Stimulated activated CD4-positive, alpha-beta T cell treated with anti-CD3 and anti-CD28 coated beads, Interleukin-15, amount 100 ng/mL, for 48 hours (primary cell): ENCODE measurements at places on chromosomes 16 and 17.

- peak; percentile 28 for DNase-seq
Measured at GRCh38 chr17:3647769-3648555, 11.4 kb downstream of the CTNS start.

DNA sequence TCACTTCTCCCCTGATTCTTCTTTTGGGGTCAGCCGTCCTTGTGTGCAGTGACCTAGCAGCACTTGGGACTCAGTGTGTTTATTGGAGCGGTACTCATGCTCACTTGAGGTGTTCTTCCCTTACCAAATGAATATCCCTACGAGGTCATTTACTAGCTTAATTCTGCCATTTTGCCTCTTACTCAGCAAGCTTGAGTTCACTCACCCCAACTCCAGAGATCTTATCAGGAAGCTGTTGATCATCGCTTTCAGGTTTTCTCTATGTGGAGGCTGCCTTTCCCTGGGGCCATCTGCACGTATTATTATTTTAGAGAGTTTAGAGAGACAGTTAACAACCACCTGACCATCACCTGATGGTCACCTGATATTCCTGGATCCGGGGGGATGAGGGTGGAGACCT is 1466.0 kb upstream of the GOT2 start:
- no peak for DNase-seq

GRCh38 chr17:59963738-59964481 is 630 bp downstream of the RNFT1 start:
- peak; percentile 38 for DNase-seq

- no peak for DNase-seq
Measured at GRCh38 chr16:56823081-56823733, 41.8 kb upstream of the SLC12A3 start.

DNA sequence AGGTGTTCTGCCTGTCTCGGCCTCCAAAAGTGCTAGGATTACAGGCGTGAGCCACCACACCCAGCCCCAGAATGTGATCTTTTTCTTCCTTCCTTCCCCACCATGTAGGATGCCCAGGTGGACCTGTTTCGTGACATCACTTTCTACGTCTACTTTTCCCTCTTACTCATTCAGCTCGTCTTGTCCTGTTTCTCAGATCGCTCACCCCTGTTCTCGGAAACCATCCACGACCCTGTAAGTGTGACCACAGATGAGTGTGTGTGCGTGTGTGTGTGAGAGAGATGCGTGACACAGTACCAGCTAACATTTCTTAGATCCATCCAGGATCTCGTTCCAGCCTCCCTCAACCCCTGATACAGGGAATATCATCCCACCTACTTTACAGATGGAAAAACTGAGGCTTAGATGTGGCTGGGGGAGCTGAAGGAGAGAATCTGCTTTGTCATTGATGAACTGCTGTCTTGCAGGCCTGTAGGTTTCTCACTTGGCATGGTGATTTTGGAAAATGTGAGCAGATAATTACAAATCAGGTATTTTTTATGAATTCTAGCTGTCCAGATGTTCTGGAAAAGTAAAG is 67.1 kb downstream of the ABCC1 start:
- no peak for DNase-seq

DNA sequence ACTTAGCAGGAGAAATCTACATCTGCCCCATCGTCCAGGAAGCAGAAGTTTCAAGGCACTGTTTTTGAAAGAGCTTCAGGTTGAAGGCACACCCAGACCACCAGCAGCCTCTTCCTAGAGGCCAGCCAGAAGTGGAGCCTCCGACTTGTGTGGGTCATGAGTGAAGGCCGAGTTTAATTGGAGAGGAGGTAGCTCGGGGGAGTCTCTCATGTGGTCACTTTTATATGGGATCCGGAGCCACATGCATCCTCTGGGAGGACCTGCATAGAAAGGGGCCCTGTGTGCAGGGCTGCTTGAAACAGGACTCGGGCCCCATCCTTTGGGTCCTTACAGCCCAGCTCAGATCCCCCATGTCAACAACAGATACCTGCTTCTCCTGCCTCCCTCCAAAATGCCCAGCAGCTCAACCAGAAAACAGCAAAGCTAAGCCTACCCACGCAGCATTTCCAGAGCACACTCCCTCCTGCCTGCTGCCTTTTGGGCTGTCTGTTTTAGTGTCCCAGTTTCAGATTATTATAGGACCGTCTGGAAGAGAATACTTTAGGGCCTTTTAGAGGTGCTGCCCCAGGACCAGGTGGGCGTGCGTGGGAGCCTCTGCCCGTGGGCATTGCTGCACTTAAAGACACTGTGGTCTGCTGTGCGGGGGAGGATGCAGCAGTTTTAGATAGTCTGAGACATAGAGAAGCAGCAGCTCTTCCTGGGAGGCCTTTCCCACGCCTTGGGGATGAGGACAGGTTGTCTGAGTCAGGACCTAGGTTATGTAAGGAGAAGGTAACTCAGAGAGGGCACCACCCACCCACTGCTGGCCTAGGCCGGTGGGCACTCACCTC is 29.5 kb downstream of the MPRIP start:
- DNase-seq, result no peak

DNA sequence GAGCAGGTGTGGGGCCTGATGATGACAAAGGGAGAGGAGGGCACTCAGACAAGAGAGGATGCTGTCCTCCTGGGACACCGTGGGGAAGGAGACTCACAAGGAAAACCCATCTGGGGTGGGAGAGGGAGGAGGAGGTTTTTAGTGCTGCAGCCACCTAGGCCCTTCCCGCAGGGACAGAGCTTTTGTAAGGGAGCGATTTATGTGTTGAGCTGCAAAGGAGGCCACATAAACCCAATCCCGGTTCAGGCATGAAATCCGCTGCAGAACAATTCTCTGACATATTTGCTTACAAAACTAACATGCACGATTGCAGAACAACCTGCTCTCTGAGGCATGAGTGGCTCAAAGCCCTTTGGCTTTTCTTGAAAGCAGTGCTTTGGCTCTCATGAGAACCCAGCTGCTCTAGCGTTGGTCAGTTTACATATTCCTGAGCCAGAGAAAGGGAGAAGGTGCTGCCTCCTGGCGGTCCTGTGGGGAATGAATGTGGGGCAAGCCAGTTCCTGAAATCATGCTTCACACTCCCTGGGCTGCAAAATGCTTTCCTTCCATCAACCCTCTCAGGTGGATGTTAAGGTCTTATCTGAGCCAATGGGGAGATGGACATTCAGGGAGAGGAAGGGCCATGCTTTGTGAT is 122.4 kb upstream of the NLRP1 start:
- peak; percentile 32 for DNase-seq

DNA sequence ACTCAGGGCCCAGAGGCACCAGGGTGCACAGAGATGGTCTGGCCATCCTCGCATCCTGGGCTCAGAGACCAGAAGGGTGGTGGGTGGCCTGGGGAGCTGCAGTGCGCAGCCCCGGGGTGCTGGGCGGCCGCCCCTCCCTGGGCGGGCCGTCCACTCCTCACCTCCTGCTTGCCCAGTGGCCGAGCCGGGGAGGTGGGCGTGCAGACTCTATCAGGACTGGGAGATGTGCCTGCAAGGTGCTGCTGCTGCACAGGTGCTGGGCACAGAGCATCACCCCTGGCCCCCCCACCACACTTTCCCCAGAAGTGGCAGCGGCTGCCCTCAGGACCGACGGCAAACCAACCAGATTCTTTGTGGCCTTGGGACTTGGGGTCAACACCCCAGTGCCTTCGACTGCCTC is at the start of gene SCN4A:
Gene SCN4A, minus strand, starts transcription at position 123 of the 400 bp plus-strand sequence. Its CDS starts 77 bp downstream, at position 46.
- no peak for DNase-seq

DNA sequence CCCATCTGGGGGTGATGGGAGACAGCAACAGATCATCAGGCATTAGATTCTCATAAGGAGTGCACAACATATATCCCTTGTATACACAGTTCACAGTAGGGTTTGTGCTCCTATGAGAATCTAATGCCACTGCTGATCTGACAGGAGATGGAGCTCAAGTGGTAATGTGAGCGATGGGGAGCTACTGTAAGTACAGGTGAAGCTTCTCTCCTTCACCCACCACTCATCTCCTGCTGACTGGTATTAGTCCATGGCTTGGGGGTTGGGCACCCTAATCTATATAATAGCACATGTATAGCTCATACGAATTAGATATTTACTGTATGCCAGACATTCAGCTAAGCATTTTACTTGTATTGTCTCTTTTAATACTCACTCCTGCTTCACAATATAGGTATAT is 101.7 kb downstream of the MAP2K6 start:
- no peak for DNase-seq

- no peak for DNase-seq
Measured at GRCh38 chr17:56982312-56982711, 4.4 kb downstream of the SCPEP1 start.

- no peak for DNase-seq
Measured at GRCh38 chr17:82463925-82464566, 5.5 kb downstream of the NARF start.

GRCh38 chr16:19809121-19809635 is 75.5 kb downstream of the GPRC5B start:
- no peak for DNase-seq

DNA sequence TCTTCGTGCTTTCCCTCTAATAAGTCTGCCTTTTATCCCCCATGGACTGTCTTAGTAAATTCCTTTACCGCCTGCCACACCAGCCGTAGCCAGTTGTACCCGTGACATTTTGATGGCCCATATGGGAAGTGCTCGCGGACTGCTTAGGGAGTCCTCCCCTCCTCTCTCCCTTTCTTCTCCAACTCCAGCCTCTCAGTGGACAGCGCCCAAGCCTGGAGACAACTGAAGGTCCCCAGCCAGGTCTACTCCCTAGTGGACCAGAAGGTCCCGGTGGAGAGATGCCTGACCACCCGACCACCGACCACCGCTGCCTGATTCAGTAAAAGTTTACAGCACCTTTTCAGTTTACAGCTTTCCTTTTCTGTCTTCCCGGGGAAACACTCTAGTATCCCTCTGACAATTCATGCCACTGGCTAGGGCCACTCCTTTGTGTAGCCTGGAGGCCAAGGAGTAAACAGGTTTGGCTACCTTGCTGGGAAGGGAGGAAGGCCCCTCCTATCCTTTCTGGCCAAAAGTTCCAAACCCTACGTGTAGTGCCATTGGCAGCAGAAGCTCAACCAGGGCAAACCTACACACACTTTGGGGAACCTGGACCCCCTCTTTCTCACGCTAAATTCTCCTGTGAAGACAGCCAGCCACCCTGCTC is 18.0 kb downstream of the CTRB2 start:
- DNase-seq, result no peak

DNA sequence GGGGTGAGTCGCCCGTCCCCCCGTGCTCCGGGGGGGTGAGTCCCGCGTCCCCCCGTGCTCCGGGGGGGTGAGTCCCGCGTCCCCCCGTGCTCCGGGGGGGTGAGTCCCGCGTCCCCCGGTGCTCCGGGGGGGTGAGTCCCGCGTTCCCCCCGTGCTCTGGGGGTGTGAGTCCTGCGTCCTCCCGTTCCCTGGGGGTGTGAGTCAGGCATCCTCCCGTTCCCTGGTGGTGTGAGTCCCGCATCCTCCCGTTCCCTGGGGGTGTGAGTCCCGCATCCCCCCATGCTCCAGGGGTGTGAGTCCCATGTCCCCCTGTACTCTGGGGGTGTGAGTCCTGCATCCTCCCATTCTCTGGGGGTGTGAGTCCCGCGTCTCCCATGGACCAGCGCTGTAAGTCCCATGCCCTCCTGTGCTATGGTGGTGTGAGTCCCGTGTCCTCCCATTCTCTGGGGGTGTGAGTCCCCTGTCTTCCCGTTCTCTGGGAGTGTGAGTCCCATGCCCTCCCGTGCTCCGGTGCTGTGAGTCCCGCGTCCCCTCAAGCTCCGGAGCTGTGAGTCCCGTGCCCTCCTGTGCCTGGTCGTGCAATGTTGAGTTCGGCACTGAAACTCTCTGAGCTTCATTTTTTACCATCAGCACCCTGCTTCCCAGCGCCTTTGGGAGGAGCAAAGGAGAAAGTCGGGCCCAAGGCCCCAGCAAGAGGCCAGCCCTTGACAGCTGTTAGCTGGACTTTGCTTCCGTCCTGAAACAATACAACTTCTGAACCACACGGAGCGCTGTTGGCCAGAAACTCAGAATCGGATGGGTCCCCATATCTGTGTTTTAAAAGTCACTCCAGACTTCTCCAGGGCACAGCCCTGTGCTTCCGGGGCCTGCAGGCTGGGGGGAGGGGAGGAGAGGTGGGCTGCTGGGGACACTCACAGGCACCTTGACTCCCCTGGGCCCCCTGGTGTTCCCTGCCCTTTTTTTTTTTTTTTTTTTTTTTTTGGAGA is 11.5 kb upstream of the ZC3H18 start:
- DNase-seq, result no peak

- DNase-seq, result no peak
Measured at GRCh38 chr17:61757168-61757567, 106.2 kb downstream of the BRIP1 start.

GRCh38 chr17:75267411-75268232 is 3.4 kb downstream of the MIF4GD start:
- DNase-seq, result no peak

DNA sequence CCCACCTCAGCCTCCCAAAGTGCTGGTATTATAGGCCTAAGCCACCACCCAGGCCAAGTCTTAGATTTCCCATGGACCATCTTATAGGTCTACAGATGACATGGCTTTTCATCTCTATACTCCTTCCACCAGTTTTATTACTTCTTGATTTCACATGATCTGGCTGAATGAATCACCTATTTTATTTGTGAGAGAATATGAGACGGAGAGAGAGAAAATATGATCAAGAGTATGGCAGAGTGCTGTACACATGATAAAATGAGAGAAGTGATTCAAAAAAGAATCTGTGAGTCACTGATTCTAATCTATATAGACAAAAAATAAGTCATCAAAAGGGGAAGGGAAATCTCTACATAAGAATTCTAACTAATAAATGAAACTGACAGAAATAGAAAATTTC is 13.7 kb downstream of the ACSM1 start:
- DNase-seq, result no peak

DNA sequence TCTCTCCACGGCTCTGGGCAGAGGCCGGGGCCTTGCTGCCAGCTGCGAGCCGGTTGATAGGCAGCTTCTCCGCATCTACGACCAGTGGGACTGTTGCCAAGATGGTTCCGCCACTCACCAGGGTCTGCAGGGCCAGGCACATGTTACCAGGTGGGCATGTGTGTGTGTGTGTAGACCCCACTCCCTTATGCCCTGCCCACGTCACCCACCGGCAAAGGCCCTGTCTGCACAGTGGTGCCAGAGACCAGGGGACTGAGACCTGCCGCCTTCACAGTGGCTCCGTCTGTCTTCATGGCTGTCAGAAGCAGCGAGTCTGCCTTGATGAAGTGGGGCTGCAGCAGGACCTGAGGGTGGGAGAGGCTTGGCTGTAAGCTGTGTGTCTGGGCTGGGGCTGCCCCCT is 17.7 kb downstream of the SREBF1 start:
- no peak for DNase-seq
